Activated CD4-positive, alpha-beta T cell treated with anti-CD3 and anti-CD28 coated beads for 4 hours (primary cell): ENCODE measurements at places on chromosomes 1 and 21.

DNA sequence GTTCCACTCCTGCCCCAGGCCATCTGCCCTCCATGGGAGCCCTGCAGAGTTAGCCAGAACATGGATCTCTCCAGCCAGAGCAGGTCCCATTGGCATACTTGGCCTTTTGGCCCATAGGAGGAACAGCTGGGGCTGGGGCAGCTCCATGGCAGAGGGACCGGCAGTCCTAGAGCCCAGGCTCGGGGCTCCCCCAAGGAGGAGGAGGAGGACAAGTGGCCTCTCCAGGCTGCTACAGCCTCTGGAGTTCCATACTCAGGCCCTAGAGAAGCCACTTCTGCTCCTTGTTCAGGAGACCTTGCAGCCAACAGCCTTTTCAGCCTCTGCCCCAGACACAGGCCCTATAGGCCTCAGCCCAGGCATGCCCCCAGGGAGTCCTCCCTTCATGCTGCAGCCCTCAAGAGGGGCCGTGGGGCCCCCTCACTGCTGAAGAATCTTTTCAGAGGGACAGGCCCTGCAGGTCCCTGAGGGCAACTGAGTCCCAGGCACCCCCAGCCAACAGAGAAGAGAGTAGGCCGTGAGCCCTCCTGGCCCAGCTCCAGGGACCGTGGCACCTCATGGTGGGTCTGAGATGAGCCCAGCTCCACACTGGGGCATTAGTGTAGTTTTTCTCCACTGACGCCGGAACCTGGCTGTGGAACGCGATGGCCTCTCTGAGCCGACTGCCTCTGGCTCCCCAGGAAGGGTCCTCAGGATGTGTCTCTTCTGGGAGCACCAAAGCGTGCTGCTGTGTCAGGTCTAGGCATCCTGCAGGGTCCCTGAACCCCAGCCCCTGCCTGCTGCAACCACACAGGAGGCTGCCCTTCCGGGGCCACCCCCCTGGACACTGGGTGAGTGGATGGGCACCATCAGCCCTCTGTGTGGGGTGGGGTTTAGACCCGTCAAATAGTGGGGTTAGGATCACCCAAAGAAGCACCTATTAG is 297.6 kb upstream of the VAMP3 start:
- no peak for DNase-seq

GRCh38 chr1:115924770-115925169 is 51.5 kb upstream of the SLC22A15 start:
- no peak for DNase-seq

GRCh38 chr1:23923592-23924499 is 10.7 kb upstream of the CNR2 start:
- DNase-seq = no peak

GRCh38 chr1:100413035-100413434 is 60.7 kb downstream of the CDC14A start:
- no peak for DNase-seq

DNA sequence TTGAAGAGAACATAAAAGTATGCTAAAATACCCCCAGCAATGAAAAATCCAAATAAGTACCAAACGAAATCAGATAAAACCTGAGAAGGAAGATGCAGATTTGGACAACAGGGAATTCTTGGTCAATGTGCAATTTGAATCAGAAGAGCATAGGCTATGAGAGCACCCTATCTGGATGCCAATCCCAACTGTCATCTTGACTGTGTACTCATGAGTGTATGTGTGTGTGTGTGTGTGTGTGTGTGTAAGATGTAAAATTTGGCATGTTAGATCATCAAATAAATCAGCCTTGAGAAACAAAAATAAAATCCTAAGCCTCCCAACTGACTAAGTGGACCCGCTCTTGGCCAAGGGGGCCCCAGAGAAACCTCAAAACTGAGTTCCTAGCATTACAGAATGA is 18.0 kb upstream of the SPRR2G start:
- no peak for DNase-seq

DNA sequence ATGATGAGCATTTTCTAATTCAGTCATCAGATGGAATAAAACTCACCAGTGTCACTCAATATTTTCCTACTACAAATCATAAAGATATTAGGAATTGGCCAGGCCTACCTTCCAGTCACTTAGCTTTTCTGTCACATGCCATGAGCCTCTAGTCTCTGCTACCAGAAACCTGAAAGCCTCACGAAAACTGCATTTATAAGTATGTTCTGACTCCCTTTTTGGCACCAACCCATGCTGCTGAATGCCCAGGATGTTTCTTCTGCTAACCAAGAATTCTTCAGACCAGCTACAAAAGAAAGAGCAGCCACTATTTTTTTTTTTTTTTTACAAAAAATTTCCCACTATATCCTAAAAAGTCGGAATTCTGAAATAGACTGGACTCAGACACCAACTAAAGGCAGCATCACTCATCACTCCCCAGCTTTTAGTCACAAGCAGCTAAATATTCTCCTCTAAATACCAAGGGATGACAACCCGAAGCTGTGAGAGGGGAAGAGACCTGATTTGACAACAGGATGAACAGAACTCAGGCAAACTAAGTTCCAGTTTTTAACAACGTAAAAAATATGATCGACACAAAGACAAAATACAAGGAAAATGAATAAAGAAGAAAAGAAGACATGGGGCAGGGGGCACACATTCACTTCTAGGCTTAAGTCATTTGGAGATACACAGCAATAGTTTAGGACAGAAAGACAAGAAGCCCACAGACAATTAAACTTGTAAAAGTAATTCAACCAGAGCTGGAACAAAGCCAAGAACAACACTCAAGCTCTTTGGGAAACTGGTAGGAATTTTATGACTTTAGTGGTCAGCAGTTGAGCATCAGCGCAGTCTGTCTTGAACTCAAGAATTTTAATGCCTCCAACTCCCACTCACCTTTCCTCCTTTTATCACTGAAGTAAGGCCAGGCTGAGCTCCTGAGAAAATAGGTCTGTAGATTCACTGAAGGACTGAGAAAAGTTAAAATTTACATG is 1.7 kb downstream of the DCAF8 start:
- no peak for DNase-seq
